Kidney glomerular epithelial cell (primary cell): ENCODE measurements at places on chromosomes 2 and 18.

DNA sequence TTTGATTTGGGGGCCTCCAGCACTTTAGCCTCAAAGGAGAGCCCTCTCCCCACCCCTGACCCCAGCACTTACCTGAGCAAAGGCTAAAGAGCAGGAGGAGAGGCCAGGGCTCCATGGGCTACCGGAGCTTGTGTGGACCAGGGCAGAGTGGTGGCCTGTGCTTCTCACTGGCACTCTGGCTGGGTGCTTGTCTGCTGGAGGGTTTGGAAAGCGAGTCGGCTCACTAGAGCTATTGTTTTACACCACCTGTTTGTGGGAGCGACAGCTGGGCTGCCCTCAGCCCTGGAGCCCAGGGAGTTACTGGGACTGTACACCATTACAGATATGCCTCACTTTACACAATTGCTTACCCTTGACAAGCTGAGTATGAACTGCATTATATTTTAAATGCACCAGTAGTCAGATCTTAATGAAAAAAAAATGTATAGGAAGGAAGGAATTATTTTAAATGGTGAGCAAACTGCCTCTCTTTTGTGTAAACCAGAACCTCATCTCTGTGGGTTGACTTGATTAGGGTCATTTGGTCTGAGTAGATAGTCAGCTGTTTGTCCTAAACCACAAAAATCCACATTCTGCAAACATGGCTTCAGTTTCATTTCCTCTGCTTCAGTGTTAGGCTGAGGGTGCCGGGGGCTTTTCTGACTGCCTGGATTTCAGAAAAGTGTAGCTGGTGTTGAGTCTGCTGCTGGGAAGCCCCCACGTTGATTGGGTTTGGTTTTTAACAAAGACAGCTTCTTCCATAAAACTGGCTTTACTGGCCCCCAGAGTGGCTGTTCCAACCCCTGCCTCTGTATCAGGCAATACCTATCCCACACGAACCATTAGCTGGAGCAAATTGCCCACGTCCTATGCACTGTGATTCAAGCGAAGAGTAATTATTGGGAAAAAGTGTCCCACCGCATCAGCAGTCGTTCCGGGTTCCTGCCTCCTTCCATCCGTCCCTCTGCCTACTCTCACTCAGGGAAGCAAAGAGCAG lies at the start of gene CHRNA1:
TSS of gene CHRNA1 (minus strand) at position 193 of the 976 bp plus-strand sequence. CDS start at position 115, 78 bp downstream.
- DNase-seq, result no peak

DNA sequence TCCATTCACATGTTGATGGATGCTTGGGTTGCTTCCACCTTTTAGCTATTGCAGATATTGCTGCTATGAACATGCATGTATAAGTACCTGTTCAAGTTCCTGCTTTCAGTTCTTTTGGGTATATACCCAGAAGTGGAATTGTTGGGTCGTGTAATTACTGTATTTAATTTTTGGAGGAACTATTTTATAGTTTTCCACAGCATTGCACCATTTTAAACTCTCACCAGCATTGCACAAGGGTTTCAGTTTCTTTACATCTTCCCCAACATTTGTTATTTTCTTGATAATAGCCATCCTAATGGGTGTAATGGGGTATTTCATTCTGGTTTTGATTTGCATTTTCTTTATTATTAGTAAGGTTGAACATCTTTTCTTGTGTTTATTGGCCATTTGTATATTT lies 16.0 kb downstream of the ACTR3 start:
- no peak for DNase-seq

DNA sequence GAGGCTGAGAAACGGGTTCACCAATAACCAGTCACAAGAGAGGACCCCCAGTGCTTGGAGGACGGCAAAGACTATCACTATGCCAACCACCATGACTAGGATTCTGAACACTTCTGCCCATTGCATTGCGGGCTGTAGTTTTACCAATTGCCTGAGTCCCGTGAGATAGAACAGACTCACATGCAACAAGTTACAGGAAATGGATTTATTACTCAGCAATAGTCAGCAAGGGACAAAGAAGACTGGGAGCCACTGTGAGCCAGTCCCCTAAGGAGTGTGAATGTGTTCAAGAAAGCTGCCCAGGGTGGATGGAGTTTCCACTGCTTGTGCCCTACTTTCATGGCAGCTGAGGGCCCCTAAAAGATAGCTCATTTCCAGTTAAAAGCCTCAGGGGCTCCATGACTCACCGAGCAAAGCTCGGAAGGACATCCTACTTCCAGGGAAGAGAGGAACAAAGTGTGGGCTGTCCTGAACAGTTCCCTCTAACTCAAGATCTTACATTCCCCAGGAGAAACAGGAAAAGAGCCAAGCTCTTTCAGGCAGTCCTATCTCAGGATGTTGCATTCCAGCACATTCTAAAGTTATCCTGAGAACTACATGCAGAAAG lies 54.4 kb downstream of the SLC4A3 start:
- no peak for DNase-seq

- DNase-seq, result no peak
Observed at GRCh38 chr2:40300391-40300790, 151.5 kb downstream of the SLC8A1 start.

DNA sequence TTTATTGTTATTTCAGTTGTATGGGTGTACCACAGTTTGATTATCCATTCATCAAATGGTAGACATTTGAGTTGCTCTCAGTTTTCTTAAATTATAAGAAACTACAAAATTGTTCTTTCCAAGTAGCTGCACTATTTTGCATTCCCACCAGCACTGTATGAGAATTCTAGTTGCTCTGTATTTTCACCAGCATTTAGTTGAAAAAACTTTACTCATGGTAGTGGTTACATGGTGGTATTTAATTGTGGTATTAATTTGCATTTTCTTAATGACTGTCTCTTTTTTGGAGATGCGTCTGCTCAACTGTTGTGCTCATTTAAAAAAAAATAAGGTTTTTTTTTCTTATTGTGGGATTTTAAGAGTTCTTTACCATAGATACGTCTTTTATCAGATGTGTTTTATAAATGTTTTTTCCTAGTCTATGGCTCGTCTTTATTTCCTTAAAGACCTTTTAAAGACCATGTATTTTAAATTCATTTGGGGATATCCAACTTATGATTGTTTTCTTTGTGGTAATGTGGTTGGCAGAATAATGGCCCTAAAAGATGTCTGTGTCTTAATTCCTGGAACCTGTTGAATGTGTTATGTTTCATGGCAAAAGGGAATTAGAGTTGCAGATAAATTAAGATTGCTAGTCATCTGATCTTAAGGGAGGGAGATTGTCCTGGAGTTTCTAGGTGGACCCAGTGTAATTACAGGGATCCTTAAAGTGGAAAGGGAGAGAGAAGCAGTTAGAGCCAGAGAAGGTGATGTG lies 37.4 kb downstream of the UBE2F start:
- DNase-seq, result no peak

- DNase-seq, result no peak
Observed at GRCh38 chr2:181770150-181770549, 89.8 kb upstream of the NEUROD1 start.
